ENCODE measurements at places on chromosomes 16 and 17.

DNA sequence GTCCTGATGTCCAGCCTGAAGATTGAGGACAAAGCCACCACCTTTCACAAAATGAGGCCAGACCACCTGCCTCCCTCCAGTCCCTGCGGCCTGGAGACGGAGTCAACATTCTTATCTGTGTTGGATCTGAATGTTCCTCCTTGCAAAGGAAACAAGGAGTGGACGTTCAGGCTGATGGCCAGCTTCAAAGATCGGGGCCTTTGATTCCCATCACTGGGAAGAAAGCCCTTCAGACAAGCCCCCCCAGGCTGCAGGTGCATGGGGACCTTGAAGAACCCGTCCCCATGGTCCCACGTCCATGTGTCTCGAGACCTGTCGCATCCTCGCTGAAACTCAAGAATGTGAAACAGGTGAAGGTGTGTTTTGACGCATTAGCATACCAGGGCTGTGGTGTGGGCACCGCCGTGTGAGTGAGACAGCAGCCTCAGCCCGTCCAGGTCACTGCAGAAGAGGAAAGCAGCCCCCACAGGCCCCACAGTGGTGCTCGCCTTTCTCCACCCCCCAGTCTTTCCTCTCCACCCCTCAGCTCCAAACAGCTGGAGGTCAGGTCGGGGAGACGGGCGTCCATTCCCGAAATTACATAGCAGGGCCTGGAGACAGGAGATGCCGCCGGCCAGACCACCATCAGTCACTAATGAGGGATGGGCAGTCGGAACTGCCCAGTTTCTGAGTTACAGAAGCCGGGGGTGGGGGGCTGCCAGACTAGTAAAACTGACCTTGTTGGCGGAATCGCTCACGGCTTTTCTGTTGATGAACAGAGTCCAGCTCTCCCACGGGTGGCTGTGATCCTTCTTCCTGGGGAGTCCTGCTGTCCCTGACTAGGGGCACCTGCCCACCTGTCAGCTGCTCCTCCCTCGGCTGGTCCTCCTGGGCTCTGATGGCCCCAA lies 877 bp upstream of the CSNK1D start:
- DNase-seq, result no peak

DNA sequence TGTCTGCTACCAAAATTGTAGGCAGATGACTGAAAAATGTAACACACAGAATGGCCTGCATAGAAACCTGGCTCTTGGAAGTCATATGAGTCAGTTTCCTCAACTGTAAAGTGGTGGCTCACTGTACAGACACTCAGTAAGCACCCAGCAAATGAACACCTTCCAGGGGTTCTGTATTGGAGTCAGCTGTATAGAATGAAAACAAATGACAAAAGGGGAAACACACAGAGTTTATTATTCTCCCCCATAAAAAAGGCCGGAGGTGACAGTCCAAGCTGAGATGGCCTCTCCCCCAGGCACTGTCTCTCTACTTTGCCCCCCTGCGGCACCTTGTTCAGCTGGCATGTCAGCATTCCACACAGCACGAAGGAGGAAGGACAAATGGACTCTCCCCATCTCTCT lies 6.2 kb upstream of the MEOX1 start:
- no peak for DNase-seq

GRCh38 chr16:7646821-7647500 lies 314.3 kb downstream of the RBFOX1 start:
- peak; percentile 19 for DNase-seq

- DNase-seq, result peak; percentile 10
Observed at GRCh38 chr17:13114601-13115031, 96.8 kb upstream of the ELAC2 start.

GRCh38 chr16:57938936-57939871 lies 31.7 kb downstream of the CNGB1 start:
- DNase-seq, result no peak

Data from right renal cortex interstitium (tissue), 3 donors.